ENCODE measurements at places on chromosomes 4 and X.

DNA sequence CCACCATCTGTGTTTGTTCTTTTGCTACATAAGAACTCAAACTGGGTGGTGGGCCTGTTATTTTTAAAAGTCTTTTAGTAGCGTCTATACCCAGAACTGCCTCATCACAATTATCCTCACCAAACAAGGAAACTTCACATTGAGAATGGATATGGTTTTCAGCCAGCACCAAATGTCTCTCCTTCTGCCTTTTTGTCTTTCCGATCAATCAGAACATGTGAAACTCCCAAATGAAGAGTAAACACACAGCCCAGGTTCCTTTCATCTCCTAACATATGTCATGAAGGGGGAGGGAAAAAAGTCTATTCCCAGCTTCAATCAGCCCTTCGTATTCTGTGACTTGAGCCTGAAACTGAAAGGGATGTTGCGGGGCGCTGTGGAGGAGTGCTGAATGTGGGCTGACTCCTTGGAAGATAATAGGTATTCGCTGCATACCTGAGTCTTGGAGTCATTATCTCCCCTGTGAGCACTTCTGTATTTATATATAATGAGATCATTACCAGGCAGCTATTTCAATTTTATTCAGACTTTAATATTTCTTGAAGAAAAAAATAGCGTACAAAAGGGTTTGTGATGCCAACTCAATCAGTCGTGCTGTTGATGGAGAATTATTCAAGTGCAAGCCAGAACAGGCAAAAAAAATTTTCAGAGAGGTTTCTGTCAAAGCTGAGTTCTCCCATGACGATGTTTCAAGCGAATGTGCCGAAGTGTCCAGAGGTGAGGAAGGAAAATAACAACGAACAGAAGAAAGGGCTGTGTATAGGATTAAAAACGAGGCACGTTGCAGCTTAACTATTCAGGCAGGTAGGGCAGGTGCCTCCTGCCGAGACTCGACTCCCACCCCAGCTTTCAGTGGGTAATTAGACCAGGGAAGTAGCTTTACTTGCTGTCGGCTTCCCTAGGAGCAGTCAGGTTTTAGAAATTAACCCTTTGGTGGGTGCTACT is 163.9 kb upstream of the NOCT start:
- DNase-seq, result no peak

DNA sequence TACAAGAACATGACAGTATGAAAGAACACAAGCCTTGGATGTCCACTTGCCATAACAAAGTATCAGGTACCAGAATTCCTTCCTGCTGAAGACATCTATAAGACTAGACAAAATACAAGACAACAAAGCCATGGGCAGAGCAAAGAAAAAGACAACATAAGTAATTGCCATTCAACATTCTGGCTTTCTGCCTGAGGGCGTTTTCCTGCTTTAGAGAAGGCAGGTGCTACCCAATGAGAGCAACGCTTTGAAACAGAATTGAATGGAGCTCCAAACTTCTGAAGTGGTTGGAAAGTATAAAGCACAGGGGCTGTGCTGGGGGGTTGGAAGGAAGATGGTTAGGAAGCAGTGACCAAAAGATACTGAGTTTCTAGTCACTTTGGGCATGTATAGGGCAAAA is 30.1 kb downstream of the PDE5A start:
- DNase-seq, result no peak

- DNase-seq, result no peak
Observed at GRCh38 chrX:113059714-113060113, 219.1 kb upstream of the AMOT start.

DNA sequence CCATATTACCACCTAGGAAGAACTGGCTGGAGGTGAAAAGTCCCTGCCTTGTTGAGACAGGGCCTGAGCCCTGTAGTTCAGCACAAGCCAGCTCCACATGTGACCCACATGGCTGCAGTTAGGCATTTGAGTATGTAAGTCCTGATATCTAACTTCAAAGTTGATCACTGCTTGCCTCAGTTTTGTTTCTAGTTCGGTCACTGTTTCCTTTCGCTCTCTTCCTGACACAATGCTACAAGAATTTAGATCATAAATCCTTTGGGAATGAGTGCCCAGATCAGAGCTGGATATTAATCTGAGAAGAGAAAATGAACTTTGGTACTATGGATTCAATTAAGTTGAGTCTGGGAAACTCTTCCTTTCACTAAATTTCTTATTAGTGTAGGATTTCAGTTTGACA is 48.4 kb downstream of the AKAP4 start:
- DNase-seq, result no peak

DNA sequence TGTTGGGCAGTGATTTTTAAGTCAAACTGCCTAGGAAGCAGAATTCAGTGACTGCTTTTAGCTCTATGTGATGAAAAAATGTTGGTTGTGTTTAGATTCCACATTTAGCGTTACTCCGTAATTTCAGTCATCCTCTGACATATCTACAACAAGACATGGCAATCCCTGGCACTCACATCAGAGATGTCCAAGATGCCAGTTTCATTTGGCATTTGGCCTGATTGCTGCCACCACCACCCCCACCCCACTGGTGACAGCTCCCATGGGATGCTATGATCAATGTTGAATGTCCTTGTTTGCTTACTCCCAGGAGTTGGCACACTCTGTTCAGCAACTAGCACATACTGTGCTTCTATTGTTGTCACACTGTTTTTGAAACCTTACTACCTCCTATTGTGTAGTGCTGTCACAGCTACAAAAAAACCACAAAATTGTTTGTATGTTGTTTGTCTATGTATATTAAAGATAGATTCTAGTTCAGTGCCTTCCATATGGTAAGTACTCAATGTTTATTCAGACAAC is 101.4 kb downstream of the AWAT2 start:
- no peak for DNase-seq
